ENCODE measurements at places on chromosomes 6 and 20.

DNA sequence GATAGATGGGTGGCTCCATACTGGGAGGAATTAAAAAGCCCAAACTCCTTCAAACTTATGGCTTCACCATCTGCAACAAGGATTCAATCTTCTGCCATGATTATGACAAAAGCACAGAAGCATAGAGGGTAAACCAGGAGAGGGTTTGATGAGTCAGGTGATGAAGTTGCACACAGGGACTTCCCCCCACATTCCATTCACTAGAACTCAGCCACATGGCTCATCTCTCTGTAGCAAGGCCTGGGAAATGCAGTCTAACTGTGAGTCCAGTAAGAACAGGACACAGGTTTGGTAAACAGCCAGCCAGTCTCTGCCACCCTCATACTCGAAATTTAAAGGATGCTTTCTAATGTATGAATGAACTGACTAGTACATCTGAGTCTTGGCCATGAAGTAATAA lies 142.9 kb downstream of the HIVEP2 start:
- no peak for DNase-seq

DNA sequence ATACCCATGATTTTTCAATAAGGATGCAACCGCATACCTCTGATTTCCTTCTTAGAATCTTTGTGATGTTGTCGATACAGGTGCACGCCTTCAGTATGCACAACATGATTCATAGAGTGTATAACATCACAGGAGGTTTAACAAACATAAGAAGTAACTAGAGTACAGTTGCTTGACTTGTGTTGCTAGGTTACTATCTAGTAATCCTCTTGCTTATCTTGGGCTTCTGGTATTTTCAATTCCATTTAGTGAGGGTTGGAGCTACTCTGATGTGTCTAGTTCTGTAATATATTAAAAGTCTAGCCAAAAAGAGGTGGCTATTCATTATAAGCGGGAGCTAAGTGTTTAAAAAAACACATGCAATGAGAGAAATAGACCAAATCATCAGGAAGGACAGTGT lies 85.5 kb upstream of the TENT5A start:
- no peak for DNase-seq

- DNase-seq: no peak
Measured at GRCh38 chr6:159212028-159212427, 42.8 kb downstream of the FNDC1 start.

DNA sequence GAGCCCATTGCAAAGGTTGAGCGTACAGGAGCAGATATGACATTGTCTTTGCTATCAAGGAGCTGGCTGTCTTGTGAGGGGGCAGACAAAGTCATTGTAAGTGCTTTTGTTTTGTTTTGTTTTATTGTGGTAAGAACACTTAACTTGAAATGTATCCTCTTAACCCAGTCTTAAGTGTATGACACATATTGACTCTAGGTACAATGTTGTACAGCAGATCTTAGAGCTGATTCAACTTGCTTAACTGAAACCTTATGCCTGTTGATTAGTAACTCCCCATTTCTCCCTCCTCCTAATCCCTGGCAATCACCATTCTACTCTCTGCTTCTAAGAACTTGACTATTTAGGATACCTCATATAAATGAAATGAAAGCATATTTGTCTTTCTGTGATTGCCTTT lies 429.0 kb downstream of the BMP2 start:
- no peak for DNase-seq

DNA sequence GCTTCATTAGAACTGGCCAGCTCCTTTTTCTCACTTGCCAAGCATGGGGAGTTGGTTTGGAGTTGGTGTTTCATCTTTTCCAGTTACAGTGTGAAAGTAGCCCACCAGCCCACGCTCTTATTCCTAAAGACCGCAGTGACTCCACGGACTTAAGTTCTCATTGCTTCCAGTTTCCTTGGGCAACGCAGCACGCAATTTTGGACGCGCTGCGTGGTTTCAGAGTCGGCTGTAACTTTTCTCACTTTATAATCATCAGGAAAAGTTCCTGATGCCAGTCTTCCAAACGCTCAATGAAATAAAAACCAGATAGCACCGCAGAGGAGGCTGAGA lies 381 bp upstream of the PEX7 start:
- DNase-seq: no peak

DNA sequence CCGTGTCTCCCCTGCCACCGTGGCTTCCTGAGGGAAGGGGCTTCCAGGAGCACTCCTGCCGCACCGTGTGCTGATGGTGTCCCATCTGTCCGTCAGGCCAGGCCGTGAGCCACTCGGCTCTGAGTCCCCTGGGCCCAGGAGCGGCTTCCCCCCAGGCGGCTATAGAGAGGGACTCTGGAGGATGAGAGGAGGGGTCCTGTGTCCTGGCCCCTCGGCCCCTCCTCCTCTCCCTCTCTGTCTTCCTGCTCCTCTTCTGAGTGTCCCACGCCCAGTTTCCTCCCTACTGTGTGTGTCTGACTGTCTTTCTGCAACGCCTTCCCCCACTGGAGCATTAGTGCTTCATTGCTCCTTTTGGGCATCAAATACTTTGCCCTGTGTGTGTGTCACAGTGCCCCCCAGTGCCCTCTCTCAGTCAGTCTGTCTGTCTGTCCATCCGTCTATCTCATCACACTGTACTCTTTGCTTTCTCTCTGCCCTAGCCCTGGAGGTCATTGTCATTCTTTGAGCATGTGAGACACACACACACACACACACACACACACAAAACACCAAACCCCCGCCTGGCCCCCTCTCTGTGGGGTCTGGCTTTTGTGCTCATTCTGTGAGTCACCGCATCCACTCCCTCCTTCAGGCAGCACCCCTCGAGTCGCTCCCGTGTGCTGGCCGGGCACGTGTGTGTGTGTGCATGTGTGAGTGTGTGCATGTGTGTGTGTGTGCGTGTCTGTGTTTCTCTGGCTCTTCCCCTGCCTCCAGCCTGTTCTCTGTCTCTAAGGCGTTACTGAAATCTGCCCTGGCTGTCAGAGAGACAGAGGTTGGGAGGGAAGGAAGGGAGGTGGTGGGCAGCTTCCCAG lies 71.9 kb downstream of the SRC start:
- no peak for DNase-seq

- no peak for DNase-seq
Measured at GRCh38 chr20:45036044-45036755, 64.7 kb downstream of the KCNS1 start.

GRCh38 chr6:148242180-148242579 lies 100.5 kb upstream of the SASH1 start:
- no peak for DNase-seq

DNA sequence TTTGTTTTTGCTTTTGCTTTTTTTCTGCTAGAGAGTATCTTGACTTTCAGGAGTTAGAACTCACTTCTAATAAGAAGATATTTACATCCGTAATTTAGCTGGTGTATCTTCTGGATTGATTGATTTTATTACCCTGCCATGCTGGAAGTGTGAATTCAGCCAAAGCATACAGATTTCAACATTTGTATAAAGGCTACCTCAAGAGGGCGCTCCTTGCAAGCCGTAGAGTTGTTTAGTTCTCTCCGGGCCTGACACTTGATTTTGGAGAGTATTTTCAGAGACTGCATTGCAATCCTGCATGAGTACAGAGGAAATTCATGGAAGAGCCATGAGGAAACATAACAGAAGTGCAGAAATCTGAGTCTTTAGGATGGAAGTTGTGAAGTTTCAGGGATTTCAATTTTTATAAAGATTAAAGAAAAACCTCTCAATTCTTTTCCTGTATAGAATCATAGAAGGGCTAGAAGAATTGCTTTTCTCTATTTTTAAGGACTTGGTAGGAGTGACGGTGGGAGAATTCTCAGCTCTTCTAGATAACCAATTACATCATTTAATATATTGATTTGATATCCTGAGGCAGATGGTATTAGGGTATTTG lies 66.7 kb upstream of the TIAM2 start:
- peak; percentile 67 for DNase-seq

GRCh38 chr6:99402448-99402847 lies 8.5 kb upstream of the COQ3 start:
- DNase-seq: no peak

DNA sequence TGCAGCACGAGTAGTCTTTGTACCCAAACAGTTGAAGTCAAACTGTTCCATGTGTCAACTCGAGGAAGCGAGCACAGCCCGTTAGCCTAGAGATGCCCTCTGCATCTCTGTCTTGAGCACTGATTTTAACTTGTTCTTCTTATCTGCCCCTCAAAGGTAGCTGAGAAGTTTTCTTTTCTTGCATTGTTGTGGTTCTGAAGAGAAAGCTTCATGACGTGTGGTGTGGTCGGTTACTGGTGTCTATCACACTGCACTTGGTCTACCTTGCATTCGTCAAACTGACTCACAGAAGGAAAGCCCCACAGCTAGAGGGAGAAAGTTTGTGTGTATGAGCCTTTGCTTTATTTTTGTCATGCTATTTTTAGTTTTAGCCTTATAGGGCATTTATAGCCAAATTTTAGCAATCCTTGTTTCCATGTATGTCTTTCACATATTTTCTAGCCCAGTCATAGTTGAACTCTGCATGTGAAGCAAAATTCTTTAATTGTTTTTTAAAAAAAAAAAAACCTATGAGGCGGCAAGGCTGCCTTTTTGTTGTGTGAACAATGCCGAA lies 115.1 kb downstream of the JAG1 start:
- peak; percentile 8 for DNase-seq

GRCh38 chr6:139175389-139175948 lies 40.6 kb downstream of the HECA start:
- no peak for DNase-seq

- DNase-seq: no peak
Measured at GRCh38 chr6:79943133-79943532, 4.2 kb downstream of the ELOVL4 start.

DNA sequence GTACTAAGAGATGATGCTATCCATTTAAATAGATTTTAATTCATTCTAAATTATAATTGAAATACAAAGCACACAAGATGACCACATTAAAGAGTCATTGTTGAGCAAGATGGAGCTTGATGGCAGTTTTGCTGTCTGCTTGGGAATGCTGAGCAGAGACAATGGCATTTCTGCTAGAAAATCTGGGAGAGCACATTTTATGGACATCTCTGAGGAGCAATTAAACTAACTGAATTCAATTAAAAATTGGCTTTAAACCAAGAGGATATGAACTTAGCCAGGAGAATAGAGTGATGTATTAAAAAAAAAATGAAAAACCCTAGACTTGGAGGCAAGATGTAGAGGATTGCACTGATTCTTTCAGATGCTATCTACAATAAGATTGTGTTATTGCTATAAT lies 19.1 kb upstream of the ADGRB3 start:
- DNase-seq: no peak

GRCh38 chr6:15770347-15771143 lies 107.7 kb upstream of the DTNBP1 start:
- DNase-seq: no peak

DNA sequence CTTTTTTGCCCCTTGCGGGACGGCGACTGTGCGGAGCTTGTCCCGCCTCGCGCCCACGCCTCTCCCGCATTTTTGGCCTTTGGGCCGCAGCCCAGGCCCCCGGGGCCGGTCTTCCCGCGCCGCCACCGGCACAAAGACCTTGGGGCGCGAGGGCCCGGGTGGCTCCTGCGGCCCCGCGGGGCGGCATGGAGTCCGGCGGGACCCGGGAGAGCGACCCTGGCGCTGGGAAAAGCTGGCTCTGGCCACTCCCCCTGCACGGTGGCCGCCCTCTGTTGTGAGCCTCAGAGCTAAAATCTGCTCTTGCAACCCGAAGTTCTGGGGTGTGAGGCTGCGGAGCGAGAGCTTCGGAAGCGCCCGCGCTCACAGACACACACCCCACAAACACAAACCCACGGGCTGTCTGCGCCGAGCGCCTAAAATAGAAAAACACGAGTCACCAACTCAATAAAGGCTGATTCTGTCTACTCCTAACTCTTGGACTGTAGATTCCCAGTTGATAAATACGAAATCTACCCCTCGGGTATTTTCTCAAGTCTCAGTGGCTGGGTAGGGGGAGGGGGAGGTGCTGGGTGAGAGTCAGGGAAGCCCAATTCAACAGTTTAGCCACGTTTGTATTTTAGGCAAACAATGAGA lies 496 bp upstream of the BEND3 start:
- peak; percentile 12 for DNase-seq

DNA sequence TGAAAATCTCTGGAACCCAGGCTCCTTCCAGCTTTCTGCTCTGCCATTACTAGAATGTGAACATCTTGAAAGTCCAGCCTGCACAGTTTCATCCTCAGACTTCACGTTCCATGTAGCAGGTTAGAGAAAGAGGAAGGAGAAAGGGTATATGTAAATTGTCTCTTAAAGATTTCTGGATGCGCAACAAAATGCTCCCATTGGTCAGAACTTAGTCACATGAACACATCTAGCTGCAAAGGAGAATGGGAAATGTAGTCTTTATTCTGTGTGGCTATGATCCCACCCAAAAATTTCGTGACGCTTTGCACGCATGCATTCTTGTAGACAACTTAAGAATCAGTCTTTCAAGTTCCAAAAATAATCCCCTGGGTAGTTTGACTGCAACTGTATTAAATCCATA lies 46.4 kb upstream of the CHD6 start:
- DNase-seq: peak; percentile 2
